ENCODE measurements at places on chromosomes 16 and 17.

DNA sequence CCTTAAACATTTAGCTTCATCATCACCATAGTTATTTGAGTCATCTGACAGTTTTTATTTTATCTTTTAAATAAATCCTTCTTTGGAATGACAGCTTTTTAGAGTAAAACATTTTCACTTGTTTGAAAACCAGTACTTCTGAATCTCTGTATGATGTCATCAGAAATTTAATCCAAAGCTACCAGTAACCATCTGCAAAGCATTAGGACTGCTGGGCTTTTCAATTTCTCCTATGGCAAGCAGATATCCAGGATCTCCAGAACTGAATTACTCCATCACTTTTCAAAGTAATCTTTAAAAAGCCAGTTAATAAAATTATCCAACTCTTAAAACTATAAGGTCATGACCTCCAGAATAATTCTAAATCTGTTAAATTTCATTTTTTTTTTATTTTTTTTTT lies 51.5 kb downstream of the CHCT1 start:
- peak; percentile 53 for DNase-seq

- no peak for DNase-seq
Observed at GRCh38 chr16:70759666-70760065, 41.3 kb downstream of the VAC14 start.

GRCh38 chr16:78291604-78292003 lies 192.2 kb downstream of the WWOX start:
- DNase-seq: no peak

DNA sequence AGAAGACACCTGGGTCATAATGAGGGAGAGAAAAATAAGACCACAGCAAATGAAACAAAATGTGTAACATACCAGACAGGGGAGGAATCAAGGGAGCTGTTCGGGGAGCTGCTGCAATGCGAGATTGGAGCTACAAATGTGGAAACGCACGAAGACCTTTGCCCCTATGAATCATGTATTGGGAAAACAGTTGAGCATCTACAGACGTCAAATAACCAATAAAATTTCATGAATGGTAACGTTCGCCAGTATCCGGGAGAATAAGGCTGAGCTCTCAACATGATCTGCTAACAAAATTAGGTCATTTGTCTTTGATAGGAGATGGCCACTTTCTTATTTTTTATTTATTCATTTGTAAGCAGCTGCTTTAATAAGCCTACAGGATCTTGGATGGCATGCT lies 486.2 kb upstream of the RBFOX1 start:
- DNase-seq: no peak

DNA sequence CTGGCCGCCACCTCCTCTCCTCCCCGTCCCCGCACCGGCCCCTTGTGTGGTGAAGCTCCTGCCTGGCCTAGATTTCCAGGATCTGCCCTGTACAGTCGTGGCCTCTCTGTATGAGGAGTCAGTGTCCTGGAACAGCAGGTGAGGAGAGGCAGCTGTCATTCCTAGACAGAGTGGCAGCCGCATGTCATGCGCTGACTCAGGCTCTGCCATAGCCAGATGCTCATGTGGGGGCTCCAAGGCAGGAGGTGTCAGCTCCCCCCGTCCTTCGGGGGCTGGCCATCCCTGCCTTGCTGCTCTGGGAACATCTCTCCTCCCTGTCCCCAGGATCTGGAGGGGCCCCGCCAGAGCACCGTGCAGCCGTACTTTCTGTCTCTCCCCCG lies 60.4 kb downstream of the BAIAP2 start:
- peak; percentile 55 for DNase-seq

GRCh38 chr17:6070430-6070912 lies 292 bp downstream of the WSCD1 start:
- no peak for DNase-seq

DNA sequence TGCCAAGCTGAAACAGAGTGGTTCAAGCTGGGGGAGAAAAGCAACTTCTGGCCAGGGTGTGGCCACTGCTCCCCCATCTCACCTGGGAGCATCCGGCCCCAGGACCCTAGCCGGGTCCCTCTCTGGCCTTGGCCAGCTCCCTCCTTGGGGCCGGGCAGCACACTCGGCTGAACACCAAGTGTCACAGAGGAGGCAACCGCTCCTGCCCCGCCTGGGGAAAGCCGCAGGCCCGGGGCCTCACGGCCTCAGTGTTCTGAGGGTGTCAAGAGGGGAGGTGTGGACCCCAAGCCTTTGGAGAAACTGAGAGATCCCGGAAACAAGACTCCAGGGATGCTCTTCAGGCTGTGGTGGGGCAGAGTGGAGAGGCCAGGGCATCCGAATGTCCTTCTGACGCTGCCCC lies 88.4 kb downstream of the ENGASE start:
- DNase-seq: no peak
